ENCODE measurements at places on chromosomes 13 and 19.

- no peak for DNase-seq
Measured at GRCh38 chr19:3263866-3264265, 39.4 kb downstream of the CELF5 start.

DNA sequence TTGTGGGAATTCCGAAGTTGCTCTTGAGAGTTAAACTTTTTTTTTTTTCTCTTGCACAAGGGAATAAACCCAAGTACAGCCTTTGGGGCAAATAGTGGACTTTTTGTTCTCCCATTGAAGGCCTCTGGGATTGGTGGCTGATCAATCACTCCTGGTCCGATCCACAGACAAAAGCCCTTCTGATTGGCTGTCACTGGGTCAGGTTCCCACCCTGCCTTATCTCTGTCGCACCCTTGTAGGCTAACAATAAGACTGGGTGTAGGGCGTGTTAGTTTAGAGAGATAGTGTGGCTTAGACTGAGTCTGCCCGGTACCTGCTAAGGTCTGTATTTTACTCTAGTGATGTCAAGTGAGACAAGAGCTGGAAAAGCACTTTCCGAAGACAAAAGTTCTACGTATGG lies 380.8 kb downstream of the NDFIP2 start:
- DNase-seq, result no peak

GRCh38 chr19:17243830-17244617 lies 1.7 kb downstream of the NR2F6 start:
- DNase-seq, result no peak

GRCh38 chr13:54628383-54628782 lies 1599.8 kb downstream of the OLFM4 start:
- peak; percentile 11 for DNase-seq

DNA sequence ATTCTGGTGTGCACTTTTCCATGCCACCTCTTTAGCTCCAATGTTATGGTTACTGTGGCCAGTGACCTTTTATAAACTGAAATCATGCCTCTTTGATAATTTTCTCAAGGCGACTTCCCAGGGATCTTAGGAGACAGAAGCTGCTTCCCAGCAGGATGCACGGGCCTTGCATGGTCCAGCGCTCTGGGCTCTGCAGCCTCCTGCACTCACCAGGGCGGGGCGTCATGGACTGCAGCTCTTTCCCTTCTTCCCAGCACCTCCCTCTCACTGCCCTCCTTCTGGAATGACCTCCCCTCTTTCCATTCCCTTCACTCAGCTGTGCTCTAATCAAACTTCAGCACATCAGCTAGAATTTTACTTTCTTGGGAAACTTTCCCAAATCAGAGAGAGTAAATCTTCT lies 318.3 kb downstream of the IRS2 start:
- DNase-seq, result no peak

- DNase-seq, result no peak
Measured at GRCh38 chr13:45048890-45049407, 59.6 kb downstream of the GPALPP1 start.

DNA sequence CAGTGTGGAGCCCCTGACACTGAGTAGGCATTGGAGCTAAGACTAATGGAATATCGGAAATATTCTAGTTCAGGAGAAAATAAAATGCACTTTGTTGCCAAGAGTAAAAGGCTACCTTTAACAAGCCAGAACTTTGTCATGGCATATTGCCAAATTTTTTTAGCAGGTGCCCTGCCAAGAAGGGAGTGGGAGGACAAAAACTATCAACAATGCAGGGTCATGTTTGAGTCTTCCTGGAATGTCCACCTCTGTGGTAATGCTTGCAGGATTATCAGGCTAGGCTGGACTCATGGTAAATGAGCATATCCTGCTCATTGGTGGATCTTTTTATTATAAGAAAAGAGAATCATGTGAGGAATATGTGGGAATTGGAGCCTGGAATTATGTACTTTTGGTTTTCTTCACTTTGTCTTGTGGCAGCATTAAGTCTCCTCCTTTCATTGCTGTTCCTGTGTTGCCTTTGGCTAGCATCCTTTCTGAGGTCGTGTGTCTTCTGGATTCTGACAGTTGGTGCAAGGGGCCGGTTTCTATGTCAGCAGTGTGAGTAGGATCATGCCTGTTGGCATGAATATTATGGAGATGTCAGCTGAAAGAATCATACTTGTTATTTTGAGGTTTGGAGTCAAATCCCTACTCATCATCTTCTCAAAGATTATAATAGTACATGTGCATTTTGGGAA lies 122.9 kb upstream of the SPRY2 start:
- no peak for DNase-seq

- DNase-seq, result no peak
Measured at GRCh38 chr13:100881291-100881864, 206.8 kb upstream of the TMTC4 start.

GRCh38 chr13:60620611-60621395 lies 223.8 kb downstream of the TDRD3 start:
- DNase-seq, result no peak

DNA sequence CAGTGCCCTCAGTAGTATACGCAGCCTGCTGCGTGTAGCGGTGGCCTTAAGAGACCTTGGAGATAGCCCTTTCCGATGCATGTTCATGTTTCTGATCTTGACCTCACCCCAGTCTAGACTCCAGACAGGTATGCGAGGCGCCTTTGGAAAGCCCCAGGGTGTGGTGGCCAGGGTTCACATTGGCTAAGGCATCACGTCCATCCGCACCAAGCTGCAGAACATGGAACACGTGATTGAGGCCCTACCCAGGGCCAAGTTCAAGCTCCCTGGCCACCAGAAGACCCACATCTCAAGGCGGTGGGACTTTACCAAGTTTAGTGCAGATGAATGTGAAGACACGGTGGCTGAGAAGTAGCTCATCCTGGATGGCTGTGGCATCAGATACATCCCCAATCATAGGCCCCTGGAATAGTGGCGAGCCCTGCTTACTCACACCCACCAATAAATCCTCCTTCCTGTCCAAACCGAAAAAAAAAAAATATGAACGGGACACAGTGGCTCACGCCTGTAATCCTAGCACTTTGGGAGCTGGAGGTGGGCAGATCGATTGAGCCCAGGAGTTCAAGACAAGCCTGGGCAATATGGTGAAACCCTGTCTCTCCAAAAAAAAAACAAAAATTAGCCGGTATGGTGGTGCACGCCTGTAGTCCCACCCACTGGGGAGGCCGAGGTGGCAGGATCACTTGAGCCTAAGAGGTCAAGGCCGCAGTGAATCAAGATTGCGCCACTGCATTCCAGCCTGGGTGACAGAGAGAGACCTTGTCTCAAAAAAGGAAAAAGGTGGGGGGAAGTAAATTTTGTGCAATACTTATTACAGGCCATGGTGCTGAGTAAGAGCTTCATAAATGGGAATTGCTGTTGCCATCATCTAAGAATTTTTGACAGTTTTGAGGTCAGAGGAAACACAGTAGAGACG lies 12.4 kb upstream of the CBLC start:
- no peak for DNase-seq

- DNase-seq, result no peak
Measured at GRCh38 chr19:30069535-30070197, 127.6 kb downstream of the URI1 start.

DNA sequence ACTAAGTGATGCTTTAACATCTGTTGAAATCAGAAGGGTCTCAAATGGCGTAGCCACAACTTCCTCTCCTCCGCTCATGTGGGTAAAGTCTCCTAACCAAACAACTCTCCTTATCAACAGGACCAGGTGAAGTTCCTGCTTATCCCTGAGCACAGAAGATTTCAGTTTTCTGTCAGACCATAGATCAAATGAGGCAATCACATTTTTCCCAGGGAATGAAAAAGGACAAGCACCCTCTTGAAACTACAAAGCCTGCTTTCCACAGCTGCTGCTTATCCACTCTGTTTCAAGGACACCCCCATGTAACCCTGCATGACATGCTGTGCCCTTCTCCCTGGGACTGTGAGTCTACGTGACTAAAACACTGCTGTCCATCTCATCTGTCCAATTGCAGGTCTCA lies 788.3 kb upstream of the SLITRK5 start:
- DNase-seq, result peak; percentile 11

- no peak for DNase-seq
Measured at GRCh38 chr19:45351401-45351952, 10.9 kb downstream of the KLC3 start.

DNA sequence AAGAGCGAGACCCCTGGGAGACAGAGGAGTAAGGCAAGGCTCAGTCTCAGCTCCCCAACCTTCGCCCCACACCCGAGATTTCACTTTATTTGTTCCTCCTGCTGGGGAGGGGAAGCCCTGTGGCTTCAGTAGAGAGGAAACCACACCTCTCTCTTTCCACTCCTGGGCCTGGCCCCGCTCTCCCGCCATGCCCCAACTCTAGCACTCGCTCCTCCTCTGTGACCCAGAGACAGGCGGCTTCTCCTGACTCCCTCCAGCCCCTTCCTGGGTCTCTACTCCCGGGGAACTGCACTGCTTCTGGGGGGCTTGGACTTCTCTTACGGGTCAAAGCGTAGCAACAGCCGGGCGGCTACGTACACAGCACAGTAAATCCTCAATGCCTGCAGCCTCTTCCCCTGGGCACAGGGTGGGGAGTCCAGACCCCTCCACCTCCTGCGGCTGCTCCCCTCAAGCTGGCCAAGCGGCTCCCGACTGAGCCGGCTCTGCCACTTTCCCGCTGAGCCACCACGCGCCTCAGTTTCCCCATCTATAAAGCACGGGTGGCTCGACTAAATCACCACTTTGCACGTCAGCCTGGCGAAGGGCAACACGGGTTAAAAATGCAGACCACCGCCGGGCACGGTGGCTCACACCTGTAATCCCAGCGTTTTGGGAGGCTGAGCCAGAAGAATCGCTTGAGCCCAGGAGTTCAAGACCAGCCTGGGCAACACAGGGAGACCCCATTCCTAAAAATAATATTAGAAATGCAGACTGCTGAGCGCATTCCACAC lies 1.4 kb downstream of the RNF126 start:
- no peak for DNase-seq

- no peak for DNase-seq
Measured at GRCh38 chr19:5114727-5115126, 145.8 kb downstream of the KDM4B start.

- DNase-seq, result no peak
Measured at GRCh38 chr13:80217614-80218456, 123.1 kb downstream of the SPRY2 start.

GRCh38 chr19:10421240-10422045 lies 1.1 kb downstream of the PDE4A start:
- DNase-seq, result no peak

- DNase-seq, result no peak
Measured at GRCh38 chr13:38641164-38641948, 45.5 kb upstream of the FREM2 start.

GRCh38 chr19:9323557-9323918 lies 441 bp upstream of the ZNF559 start:
- DNase-seq, result peak; percentile 81

DNA sequence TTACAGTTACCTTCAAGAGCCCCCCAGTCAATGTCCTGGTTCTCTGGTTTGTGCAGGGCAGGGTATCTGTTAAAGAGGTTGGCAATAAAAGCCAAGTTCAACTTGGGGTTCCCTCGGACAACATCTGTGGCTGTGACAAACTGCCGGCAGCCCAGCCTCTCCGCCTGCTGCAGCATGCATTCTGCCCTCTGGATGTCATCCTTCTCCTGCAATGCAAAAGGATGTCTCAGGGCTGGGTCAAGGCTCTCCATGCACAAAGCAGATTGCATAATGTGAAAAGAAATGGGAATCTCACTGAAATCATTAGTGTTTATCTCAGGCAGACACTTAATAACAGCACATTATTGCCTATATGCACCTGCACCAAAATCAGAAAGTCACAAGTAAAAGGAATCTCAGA lies 35.1 kb downstream of the LCP1 start:
- no peak for DNase-seq

GRCh38 chr19:53696951-53697350 lies 65.2 kb downstream of the DPRX start:
- no peak for DNase-seq

GRCh38 chr13:113142876-113143275 lies 15.6 kb upstream of the PROZ start:
- no peak for DNase-seq
